ENCODE measurements at places on chromosomes 6 and 20. TPM values are rescaled to one million over a fixed set of nuclear protein-coding genes. Genes with fewer than 3 reads are reported as not detected.

GRCh38 chr20:9981829-9982228 is 53.0 kb upstream of the ANKEF1 start:
- no peak for DNase-seq

DNA sequence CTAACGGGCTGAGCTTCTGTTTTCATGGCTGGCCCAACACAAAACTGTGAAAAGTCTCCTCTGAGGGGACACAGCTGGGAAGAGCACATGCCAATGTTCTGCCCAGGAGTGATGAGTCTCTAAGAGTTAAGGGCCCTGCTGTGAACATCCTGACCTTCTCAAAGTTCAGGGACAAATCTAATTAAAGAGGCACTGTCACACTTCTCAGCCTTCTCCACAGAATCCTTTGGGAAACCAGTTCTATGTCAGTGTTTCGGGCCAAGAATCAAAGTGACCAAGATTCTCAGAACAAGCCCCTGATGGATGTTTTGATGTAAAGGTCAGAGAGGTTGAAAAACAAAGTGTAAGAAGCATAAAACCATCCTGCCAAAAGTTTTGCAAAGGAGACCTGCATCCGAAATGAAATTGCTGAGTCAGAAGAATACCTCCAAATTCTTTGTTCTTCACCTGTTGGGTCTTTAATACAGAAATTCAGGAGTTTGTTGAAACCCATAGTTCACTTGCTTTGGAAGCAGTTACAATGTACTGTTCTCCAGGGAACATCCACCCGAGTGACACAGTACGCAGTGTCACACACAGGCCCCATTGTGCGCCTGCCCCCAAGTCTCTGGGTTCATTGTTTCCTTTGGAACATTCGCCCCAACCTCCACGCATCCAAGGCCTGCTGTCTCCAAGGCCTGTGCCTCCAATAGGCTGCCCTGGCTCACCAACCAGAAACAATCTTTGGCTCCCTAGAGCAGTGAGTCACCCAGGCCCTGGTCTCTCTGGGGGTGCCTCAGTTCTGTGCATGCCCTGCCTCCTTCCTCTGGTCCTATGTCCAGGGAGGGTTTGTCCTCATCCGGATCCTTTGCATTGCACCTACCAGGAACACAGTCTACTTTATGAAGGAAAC is 65.5 kb upstream of the QKI start:
- DNase-seq, result no peak

DNA sequence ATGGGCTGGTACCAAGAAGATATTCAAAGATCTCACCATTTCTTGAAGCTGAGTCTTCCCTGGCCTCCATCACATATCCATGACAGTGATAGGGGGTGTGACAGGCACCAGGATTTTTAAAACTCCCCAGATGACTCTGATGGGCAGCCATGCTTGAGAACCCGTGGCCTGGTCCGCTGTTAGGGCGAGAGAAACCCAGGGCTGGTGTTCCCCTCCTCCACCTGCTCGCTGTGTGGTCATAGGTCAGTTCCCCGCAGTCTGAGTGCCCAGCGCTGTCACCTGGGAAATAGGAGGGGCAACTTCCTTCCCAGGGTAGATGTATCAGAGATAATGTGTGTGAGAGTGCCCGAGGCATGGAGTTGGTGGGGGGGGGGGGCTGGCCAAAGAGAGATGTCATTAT is 50.9 kb downstream of the TMEM242 start:
- no peak for DNase-seq

DNA sequence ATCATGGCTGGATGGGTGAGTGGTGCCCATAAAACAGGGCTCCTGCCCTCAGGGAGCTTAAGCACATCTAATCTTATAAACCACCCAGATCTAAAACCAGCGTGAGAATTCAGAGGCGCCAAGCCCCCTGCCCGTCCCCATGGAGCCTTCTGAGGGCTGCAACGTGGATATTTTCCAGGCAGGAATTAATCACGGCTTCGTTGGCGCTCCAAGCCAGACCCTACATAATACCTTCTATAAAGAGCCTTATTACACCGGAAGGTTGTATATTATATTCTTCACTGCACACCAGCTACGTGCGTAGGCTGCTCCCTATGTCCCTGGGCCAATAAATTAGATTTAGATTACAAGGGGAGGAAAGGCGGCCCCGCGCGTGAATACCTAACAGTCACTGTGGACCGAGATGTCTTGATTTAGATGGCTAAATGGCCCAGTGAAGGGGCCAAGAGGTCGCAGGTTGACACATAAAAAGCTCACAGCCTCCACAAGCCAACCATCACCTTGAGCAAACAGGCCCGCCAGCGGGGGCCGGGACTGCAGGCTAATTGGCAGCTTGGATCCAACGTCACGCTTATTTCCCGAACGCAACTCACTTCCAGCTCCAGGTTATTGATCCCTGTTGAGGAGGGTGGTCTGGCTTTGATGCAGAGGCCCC is 64.7 kb upstream of the APCDD1L start:
- DNase-seq, result no peak

Gene ENPP1
- 0.13 TPM for total RNA-seq

Gene TMC2
- not detected for total RNA-seq
